Activated CD4-positive, alpha-beta T cell treated with anti-CD3 and anti-CD28 coated beads, Interleukin-10, Interleukin-2, amounts not matched to agents 100 ng/mL and 50 ng/mL, durations not matched to agents 16 hours and 8 hours (primary cell): ENCODE measurements at places on chromosomes 3 and 15.

DNA sequence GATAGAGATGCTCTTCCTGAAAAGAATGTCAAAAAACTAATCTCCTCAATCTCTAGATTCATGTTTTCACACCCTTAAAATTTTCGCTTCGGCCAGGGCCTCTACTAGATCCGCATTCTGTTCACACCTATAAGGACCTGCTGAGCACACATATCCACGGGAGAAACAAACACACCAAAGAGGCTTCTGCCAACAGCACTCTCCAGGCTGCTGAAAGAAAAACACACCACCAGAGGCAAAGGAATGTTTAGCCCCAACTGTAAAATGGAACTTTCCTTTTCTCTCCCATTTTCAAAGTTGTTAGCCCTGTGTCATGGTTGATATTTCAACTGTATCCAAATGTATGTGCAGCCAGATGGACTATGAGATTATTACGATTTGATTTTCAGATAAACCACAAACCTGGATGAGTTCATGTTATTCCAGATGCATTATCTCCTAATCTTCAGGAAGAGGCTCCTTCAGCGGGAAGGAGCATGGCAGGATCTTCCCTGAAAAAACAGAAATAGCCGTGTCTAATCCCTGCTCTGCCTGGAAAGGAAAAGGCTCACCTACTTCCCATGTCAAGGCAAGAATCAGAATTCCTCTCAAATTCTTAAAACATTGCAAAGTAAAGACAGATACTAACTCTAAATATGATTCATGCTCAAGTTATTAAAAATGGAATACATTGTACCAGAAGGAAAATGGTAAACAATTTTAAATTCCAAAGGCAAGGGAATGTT lies 442.7 kb upstream of the NR2F2 start:
- DNase-seq: no peak

DNA sequence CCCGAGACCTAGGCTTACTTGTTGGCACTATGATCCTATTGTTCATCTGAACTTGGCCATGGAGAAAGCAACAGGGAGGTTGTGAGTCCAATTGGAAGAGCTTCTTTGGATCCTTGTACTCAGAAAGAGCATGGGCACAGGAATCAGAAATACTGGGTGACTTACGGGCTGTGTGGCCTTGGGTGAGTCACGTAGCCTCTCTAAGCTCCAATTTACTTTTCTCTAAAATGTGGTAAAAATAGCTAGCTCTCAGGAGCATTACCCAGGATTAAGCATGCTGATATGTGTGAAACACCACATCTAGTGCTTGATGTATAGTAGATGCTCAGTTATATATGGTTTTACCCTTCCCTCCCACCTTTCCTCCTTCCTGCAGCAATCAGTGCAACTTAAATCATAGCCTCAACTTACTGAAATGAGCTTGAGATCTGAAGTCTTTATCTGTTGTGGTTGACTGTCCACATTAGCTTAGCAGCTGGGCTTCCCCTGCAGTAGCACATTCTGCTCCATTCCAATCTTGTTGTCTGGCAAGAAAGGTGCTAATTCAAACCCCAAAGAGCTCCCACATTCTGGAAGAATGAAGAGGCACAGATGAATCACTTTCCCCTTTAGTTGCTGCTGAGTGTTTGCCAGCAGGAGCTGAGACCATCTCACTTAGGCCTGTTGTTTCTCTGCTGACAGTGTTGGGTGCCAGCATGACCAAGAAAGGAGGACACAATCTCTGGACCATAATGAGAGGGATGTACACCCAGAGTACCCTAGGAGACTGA lies 299.1 kb upstream of the TRIM42 start:
- no peak for DNase-seq

GRCh38 chr3:109899925-109900324 lies 562.6 kb upstream of the DPPA4 start:
- DNase-seq: no peak

- no peak for DNase-seq
These were observed 77.5 kb downstream of the CHRD start for GRCh38 chr3:184457329-184457728.

GRCh38 chr15:44711743-44712345 lies 527 bp downstream of the B2M start:
- DNase-seq: peak; percentile 66

GRCh38 chr3:88742106-88742505 lies 365.3 kb upstream of the EPHA3 start:
- DNase-seq: no peak

DNA sequence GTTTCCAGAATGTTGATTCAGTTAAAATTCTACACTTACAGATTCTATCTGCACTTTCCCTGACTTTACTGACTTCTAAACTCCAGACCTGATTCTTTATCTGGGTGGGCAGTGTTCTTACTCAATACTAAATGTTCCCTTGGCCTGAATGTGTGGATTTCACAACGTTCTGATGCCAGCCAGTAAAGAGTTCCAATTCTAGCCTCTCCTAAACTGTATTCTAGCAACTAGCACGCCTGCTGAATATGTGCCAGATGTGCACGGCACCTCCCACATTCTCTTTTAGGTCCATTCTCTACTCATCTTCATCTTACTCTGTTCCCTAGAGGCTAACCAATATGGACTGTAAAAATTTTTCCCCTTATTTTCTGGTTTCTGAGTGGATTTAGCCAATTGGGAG lies 479.5 kb upstream of the AGTR1 start:
- no peak for DNase-seq
